ENCODE measurements at places on chromosomes 1 and 21. TPM values are rescaled to one million over a fixed set of nuclear protein-coding genes. Genes with fewer than 3 reads are reported as not detected.

The HES2 gene
- 2.6 TPM for polyA plus RNA-seq

The CD53 gene
- 22.4 TPM for polyA plus RNA-seq

GRCh38 chr1:45375104-45376090, 35.2 kb upstream of the MUTYH start:
- no peak for DNase-seq

The IL10 gene
- polyA plus RNA-seq = 3.5 TPM

The SHISAL2A gene
- 2.2 TPM for polyA plus RNA-seq
